ENCODE measurements at places on chromosomes 7 and 10.

GRCh38 chr7:83452256-83452655 is 196.7 kb downstream of the SEMA3E start:
- DNase-seq, result no peak

GRCh38 chr10:88861036-88861435 is 9.4 kb upstream of the ANKRD22 start:
- no peak for DNase-seq

GRCh38 chr10:125883211-125883610 is 2.1 kb upstream of the DHX32 start:
- DNase-seq, result no peak

DNA sequence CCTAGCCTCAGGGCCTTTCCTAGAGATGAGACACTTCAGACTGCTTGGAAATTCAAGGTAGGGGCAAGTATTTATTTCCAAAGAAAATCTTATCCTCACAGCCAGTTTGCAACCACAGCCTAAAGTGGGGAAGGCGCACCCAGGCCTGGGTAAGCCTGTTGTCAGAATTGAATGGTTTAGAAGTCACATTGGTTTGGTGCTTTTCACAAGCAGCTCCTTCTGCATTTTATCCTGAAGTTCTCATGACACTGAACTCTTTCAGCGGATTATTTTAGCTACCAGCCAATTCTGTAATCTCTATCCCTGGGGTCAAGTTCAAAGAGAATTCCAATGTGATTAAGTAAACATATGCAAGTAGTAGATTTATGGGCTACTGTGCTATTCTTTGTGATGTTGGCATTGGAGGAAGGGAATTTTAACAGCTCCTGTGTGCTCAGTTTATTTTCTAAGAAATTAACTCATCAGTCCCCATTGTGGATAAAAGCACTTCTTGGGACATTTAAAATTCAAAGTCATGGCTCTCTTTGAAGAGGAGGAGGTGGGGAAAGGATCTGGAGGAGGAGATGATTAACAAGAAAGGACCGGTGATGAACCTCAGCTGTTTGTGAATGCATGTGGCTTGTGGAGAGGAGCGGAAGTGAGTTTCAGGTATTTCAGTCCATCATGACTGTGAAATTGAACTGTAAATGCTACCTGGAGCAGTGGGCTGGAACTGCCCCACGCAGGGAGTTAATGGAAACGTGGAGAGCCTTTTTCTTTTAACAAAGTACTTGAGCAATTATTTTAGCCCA is 90.2 kb upstream of the CACUL1 start:
- no peak for DNase-seq

GRCh38 chr7:87220734-87221215 is 1.2 kb upstream of the TMEM243 start:
- no peak for DNase-seq

- no peak for DNase-seq
These were observed 4.8 kb downstream of the PALS2 start for GRCh38 chr7:24578052-24578451.

GRCh38 chr7:141243368-141243767 is 169.5 kb downstream of the TMEM178B start:
- no peak for DNase-seq

GRCh38 chr10:119567978-119568377 is 25.5 kb upstream of the RGS10 start:
- no peak for DNase-seq

DNA sequence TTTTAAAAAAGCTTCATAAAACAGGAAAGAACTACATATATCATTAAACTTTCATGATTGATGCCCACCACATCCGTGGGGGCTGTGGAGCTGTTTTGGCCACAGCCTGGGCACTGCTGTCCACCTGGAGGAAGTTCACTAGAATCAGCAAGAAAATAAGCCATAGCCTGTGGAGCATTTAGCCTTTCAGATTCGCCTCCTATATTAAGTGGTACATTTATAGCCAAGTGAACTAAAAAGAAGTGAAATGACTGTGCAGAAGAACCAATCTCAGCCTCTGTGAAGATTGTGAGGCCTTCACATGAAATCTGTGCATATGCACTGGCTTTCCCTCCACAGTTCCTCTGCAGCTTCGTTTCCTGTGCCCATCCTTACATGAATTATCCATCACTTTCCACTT is 23.5 kb downstream of the WNT16 start:
- no peak for DNase-seq

DNA sequence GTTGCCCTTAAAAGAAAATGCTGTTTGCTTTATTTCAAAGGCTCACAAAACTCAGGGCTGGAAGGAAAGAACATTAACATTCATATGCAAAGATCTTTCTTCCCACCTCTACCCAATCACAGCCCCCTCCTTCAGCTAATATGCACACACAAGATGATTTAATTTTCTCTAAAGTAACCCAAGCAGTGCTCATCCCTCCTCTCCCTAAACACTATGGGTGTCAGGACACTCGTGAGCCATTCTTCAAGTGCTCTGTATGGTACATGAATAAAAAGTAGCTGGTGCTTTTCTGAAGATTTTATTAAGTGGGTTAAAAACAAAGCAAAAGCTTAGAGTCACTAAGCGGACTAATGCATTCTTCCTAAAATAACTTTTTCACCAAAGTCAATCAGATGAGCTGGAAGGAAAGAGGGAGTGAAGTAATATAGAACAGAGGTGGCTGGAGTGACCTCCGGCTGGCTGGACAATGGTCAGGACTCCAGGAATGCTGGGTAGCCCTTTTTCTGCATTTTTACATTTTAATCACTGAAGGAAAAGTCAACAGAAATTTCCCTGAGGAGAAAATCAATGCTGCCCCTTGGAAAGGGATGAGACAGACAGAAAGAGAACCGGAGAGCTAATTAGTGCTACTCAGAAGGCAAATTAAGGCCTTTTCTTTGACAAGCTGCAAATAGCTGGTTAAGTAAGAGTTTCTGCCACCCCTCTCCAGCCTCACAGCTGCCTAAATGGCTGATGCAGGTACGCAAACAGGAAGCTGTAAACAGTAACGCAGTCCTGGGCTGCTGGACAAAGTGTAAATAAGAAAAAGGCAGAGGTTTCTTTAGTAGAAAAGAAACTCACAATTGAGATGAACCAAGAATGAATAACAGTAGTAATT is 6.6 kb downstream of the DGKI start:
- DNase-seq, result no peak

- no peak for DNase-seq
These were observed 108.1 kb downstream of the ITGB8 start for GRCh38 chr7:20438694-20439376.

DNA sequence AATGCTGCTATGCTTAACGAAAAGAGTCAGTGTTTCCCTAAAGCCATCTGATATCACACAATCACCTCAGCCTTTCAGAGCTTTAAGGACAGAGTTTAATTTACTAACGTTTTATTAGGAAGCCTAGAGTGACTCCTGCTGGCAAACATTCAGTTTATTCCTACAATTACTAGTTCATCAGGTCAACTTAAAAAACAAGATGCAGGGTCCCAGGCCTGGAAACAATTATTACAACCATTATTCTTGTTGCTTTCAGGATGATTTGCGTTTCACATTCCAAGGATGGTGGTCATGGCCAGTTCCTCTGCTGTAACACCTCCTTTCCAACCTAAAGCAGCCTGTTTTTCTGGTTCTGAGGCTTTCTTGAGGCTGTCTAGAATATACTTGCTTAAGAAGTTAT is 1.5 kb upstream of the FAM53B start:
- DNase-seq, result no peak

Measured in stimulated activated CD4-positive, alpha-beta T cell treated with anti-CD3 and anti-CD28 coated beads, Interleukin-12 subunit alpha, Interleukin-12 subunit beta, amount 100 ng/mL, for 4 hours (primary cell).